RWPE1 (cell line): ENCODE measurements at places on chromosomes 5 and 9.
A peak's percentile ranks its signal among the peaks of the same experiment; 100 is the strongest.

- no peak for DNase-seq
Measured at GRCh38 chr9:26066237-26066636, 388.0 kb upstream of the TUSC1 start.

DNA sequence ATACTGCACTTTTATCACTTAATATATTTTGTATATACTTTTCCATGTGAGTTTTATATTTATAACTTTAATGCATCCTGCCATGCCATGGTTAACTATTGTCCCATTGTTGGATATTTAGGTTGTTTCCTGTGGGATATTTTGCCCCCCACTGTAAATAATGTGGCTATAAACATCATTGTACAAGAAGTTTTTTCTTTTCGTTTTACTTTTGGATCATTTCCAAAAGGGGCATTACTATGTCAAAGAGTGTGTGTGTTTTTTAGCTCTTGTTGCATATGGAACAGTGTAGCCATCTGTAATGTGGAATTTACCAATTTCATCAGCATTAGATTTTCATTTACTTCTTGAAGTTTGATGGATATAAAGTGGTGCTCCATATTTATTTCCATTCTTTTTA, 13.3 kb downstream of the ITGA2 start:
- DNase-seq: no peak

DNA sequence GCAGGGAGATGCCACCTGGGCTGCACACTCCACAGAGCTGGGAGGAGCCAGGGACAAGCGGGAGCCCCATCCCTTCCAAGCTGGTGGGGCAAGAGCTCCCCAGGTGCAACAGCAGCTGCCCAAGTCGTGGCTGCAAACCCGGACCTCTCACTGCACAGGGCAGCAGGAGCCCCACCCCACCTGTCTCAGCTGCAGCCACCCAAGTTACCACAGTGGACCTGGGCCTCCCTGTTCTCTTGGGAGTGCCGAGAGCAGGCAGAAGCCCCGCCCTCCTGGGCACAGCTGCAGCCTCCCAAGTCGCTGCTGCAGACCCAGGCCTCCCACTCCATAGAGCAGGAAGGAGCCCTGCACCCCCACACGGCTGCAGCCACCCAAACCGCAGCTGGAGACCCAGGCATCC, 374.1 kb upstream of the ACO1 start:
- no peak for DNase-seq

- DNase-seq: peak; percentile 77
Measured at GRCh38 chr5:36079200-36079781, 12.6 kb upstream of the UGT3A2 start.

GRCh38 chr5:13248253-13248652, 696.2 kb downstream of the DNAH5 start:
- no peak for DNase-seq
